ENCODE measurements at places on chromosomes 13 and 19.

- DNase-seq: no peak
Measured at GRCh38 chr19:57888107-57888559, 704 bp downstream of the ZNF814 start.

GRCh38 chr13:94339116-94339687 is 140.3 kb downstream of the DCT start:
- DNase-seq: no peak

- peak; percentile 90 for DNase-seq
Measured at GRCh38 chr19:43534816-43535761, 2.1 kb downstream of the ZNF575 start.

DNA sequence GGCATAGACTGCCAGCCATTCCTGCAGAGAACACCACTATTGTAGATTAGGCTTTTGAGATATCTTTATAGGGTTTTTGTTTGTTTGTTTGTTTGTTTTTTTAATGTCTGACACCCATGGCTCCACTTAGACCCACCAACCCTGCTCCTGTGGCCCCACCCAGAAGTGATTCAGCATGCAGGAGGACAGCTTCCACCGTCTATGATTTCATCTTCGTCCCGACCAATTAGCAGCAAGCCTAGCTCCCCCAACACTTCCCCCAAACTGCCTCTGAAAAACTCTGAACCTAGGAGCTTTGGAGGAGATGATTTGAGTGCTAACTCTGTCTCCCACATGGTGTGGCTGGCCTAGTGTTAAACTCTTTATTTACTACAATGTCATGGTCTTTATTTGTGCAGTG is 108.3 kb upstream of the RXFP2 start:
- DNase-seq: no peak

GRCh38 chr13:94079876-94080275 is 399.6 kb downstream of the DCT start:
- no peak for DNase-seq

- no peak for DNase-seq
Measured at GRCh38 chr13:20658451-20659040, 45.0 kb upstream of the IL17D start.

- DNase-seq: no peak
Measured at GRCh38 chr19:18009412-18010066, 1.6 kb downstream of the ARRDC2 start.

GRCh38 chr13:46598820-46599180 is 45.8 kb downstream of the LRCH1 start:
- no peak for DNase-seq

DNA sequence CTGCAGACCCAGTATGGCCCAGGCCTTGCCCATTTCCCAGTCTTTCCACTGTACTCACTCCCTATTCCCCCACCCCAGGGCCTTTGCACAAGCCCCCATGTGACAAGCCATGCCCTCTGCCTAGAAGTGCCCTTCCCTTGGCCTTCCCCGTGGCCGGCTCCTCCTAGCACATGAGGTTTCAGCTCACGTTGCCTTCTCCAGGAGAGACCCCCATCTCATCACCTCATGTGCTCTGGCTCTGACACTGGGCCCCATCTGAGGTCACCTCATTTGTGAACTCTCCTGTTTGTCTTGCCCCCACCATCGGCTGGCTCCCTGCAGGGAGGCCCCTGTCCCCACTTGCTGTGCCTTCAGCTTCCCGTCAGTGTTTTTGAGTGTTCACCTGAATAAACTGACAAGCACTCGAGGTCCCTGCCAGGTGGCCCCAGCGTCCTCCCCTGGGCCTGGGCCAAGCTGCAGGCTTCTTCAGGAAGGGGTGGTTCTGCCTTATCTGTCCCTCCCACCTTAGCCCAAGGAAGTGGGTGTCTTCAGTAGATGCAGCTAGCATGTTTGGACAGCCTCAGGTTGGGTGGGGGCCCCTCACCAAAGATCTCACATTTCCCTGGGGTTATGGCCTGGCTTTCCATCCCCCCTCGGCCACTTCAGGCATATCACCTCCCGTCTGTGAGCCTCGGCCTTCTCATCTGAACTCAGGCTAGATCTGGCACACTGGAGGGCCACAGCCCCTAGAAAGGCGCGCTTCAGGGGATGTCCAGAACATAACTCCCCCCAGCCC is 3.8 kb upstream of the SLC25A42 start:
- DNase-seq: no peak

DNA sequence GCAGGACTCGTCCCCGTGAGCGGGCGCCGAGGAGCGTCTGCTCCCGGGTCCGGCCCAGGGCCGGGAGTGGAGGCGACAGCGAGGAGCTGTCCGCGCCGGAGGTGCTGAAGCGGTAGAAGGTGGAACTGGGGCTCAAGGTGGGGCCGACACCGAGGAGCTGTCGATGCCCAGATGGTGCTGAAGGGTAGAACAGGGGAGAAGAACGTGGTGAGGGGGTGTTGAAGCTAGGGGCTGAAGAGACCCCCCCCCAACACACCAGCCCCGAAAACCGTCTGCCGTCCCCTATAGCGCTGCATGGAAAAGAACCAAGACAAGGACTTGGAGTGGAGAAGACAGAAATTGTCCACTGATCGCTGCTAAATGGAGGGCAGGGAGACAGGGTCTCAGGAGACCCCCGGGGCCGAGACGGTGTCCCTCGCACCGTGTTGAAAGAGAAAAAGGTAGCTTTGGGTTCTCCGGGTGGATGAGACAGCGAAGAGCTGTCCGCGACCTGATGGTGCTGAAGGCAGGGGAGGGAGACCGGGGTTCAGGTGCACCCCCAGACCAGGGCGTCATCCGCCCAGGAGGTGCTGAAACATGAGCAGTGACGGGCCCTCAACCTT is 7.1 kb upstream of the PDE4C start:
- peak; percentile 89 for DNase-seq

GRCh38 chr13:20126541-20127261 is 34.2 kb downstream of the GJA3 start:
- DNase-seq: peak; percentile 39

DNA sequence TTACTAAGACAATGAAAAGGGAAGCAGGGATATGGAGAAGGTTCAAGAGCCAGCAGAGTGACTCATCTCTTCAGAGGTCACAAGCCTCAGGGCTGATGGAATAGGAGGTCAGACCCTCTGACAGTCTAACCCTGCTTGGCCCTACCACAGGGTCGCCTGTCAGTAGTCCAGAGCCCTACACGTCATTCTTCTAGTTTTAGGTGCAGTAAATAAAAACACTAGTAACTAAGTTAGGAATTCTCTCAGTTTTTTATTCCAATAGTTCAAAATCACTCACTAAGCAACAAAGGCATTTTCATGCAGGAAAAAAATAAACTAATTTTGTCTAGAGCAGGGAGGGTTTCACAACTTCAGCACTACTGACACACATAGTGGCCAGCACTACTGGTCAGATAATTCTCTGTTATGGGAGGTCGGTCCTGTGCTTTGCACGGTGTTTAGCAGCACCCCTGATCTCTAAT is 27.2 kb downstream of the FOXO1 start:
- peak; percentile 87 for DNase-seq

GRCh38 chr13:33362986-33363727 is 77.6 kb upstream of the STARD13 start:
- DNase-seq: no peak

DNA sequence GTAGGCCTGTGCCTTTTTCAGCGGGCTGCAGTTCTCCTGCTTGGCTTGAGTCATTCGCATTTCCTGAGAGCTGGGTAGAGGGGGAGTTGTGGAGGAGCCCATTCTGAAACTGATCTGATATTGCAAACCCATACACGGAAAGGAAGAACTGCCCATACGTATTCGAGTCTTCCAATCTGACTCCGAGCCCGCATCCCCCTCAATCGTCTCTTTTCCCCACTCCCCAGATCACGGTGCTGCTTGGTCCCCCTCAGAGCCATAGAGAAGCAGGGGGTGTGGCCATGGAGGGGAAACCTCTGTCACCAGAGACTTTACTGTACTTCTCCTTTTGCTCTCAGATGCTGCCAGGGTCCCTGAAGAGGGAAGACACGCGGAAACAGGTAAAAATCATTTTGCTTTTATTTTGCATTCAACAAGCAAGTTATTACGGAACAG is at the start of gene CD22:
Gene CD22, plus strand, starts transcription at position 337 of the 435 bp plus-strand sequence. CDS start 2,854 bp downstream, outside the sequence.
- no peak for DNase-seq

GRCh38 chr19:10091895-10092641 is 6.0 kb downstream of the SHFL start:
- no peak for DNase-seq

DNA sequence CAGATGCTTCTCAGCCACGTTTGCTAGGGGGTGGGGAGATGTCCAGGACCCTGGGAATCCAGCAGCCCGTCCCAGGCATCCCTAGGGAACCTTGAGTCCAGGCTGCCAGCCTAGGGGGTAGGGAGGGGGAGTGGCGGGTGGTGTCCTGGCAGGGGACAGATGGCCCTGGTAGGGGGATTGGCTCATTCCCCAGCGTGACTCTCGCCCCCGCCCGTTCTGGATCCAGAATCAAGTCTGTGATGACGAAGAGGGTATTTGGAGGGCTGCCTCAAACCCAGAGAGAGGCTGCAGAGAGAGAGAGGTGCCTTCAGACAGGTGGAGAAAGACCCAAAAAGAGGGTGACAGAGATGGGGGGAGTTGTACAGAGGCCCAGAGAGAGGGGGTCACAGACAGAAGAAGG is 4.1 kb downstream of the SLC17A7 start:
- DNase-seq: no peak

GRCh38 chr13:112885782-112886268 is 83.2 kb upstream of the MCF2L start:
- peak; percentile 99 for DNase-seq

GRCh38 chr19:10691883-10692282 is 9.4 kb upstream of the QTRT1 start:
- DNase-seq: no peak

DNA sequence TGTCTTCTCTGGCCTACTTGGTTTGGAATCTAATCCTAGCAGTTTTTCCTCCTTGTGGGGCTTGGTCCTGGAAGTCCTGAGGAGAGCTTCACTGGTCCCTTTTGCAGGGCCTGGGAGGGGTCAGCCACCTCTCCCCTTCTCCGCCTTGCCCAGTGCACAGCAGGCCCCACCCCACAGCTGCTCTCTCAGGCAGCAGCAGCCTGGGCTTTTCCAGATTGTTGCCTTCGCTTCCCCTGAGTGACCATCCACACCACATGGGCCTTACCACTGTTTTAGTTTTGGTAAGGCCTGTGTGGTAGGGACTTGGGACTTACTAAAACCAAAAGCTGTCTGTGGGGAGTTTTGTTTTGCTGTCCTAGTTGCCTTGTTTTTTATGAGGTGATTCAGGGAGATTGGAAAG is 11.5 kb downstream of the MPHOSPH8 start:
- no peak for DNase-seq

- DNase-seq: no peak
Measured at GRCh38 chr19:12513531-12514061, 29.0 kb upstream of the ZNF709 start.

DNA sequence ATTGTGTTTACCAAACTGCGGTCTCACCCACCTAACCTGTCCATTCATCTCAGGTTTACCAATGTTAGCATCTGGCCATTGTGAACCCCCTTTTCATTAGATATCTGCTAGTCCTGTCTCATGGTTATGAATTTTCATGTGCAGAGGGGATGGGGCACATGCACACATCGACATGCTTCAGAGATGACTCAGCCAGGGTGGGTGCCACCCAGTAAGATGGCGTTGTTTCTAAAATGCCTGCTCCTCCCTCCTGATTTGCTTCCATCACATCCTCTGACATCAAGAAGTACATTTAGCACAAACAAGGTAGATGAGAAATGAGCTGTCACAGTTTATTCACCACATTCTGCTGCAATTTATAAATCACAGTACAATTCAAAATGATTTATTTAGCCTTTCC is 51.3 kb downstream of the GPALPP1 start:
- DNase-seq: no peak

- peak; percentile 82 for DNase-seq
Measured at GRCh38 chr13:28611654-28612131, 47.2 kb upstream of the POMP start.

- no peak for DNase-seq
Measured at GRCh38 chr19:30441011-30441410, 68.8 kb downstream of the ZNF536 start.

- no peak for DNase-seq
Measured at GRCh38 chr13:97004886-97005285, 10.6 kb upstream of the OXGR1 start.

DNA sequence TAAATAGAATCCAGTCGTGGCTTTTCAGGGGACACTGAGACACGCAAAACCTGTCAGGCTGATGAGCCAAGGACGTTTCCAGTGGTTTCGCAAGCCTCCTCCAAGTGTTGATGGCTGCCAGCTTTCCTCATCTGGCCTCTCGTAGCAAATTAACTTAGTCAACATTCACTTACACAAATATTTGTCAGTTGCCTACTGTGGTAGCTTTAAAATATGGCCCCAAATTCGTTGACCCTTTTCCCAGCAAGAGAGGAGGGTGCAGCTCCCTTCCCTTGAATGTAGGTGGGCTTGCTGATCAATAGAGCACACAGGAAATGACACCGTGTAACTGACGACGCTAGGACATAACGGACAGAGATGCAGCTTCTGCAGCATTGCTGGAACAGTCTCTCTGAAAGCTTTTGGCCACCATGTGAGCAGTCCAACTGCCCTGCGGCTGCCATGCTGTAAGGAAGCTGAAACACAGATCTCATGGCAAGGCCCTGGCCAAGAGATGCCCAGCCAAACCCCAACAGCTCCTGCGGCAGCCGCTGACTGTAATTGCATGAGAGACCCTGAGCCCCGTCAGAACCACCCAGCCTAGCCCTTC is 5.5 kb upstream of the RANBP3 start:
- DNase-seq: no peak

GRCh38 chr13:87678372-87678752 is 7.2 kb downstream of the SLITRK5 start:
- no peak for DNase-seq

DNA sequence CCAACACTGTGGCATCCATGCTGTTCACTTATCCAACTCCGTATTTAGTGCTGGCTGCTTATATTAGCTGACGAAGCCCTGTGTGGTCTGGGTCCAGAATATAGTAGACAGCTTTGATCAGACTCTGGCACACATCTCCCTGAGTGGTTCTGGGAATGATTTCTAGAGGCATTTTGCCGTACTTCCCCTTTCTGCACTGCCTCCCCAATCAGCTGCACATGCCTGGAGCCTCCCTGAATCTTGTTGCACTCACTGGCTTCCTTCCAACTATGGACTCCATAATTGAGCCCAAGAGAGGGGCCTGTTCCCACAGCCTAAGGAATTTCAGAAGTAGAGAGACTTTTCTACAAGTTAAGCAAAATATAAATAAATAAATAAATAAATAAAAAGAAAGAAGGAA is 30.4 kb upstream of the PCDH8 start:
- DNase-seq: peak; percentile 25
